ENCODE measurements at places on chromosomes 4 and X. TPM values are rescaled to one million over a fixed set of nuclear protein-coding genes. Genes with fewer than 3 reads are reported as not detected.

DNA sequence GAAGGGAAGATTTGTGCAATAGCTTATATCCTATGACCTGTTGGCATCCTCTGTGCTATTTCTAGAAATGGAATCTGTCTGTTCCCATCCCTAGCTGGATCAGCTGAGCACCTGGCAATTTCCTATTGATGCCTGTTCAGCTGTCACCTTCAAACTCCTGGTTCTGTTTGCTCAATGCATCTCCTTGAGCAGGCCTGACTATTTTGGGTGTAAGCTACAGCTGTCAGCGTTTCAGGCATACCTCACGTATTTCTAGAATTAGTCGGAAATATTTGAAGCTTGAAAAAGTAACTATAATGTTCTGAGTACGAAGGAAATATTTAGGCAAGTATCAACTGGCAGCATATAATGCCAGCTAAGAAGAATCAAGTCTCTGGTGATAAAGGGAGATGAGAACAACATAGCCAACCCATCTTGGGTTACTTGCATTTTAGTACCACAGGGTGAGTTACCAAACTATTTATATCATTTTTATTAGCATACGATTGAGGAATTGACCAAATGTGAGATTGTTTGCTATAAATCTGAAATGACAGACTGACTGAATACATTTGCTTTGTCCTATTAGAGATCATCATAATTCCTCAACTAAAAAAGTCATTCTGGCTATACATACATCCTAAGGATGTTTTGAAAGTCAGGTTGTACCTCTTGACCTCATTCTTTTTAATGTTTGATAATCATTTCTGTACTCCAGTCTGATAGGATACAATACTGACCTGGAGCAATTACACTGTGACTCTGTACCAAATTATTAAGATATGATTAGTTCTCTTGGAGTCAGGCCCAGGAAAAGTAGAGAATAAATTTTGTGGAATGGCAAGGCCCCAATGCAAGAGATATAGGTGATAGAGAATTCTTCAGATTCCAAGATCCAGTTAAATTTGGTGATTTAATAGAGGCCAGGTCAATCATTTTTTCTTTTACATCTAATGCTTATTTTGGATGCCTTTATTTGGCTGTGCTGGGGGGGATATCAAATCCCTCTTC is 36.4 kb upstream of the PLAC1 start:
- no peak for DNase-seq
- H3K4me3 ChIP-seq: no peak overlapping the region
- H3K27me3 ChIP-seq: no peaks in the 10 kb centered on the region
- no peaks in the 10 kb centered on the region for H3K36me3 ChIP-seq

- H3K27ac ChIP-seq: no peak overlapping the region
- no peaks in the 10 kb centered on the region for H3K27me3 ChIP-seq
- no peak overlapping the region for H3K4me3 ChIP-seq
- no peaks in the 10 kb centered on the region for H3K4me1 ChIP-seq
- DNase-seq: no peak
- no peaks in the 10 kb centered on the region for H3K36me3 ChIP-seq
Observed at GRCh38 chrX:38754102-38754790, 47.0 kb upstream of the MID1IP1 start.

DNA sequence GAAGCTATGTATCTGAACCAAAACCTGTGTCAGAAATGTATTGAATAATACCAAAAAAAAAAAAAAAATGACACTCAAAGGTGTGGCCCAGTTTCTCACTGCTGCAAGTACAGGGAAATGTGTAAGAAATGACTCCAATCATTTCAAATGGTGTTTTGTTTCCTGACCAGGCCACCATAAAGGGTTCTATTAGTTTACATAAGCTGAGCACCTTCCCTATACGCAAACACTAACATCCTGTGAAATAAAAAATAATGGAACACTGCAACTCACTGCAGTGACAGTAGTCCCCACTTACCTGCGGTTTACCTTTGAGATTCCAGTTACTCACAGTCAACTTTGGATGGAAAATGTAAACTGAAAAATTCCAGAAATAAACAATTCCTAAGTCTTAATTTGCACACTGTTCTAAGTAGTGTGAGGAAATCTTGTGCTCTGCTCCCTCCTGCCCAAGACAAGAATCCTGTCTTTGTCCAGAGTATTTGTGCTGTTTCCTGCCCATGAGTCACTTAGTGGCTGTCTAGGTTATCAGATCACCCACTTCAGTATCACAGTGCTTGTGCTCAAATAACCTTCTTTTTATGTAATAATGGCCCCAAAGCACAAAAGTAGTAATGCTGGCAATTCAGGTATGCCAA is 265.3 kb downstream of the RCHY1 start:
- no peak overlapping the region for H3K27ac ChIP-seq
- H3K36me3 ChIP-seq: no peaks in the 10 kb centered on the region
- no peaks in the 10 kb centered on the region for H3K27me3 ChIP-seq
- no peaks in the 10 kb centered on the region for H3K4me1 ChIP-seq
- no peak overlapping the region for H3K4me3 ChIP-seq

- no peak overlapping the region for H3K4me3 ChIP-seq
- no peaks in the 10 kb centered on the region for H3K4me1 ChIP-seq
- H3K27ac ChIP-seq: no peak overlapping the region
- H3K36me3 ChIP-seq: no peaks in the 10 kb centered on the region
- no peaks in the 10 kb centered on the region for H3K27me3 ChIP-seq
Observed at GRCh38 chr4:98516042-98516440, 142.4 kb downstream of the TSPAN5 start.

Gene DMRTC1B
- total RNA-seq: not detected

Gene FAM13A
- total RNA-seq: 60.3 TPM

Gene ATOH1
- not detected for total RNA-seq

Gene LIN54
- 7.1 TPM for total RNA-seq

All from aorta (tissue), 5 donors.